Keratinocyte (primary cell): ENCODE measurements at places on chromosomes 13 and 19.

GRCh38 chr19:4916292-4917082 lies 7.2 kb downstream of the UHRF1 start:
- no peak for DNase-seq

DNA sequence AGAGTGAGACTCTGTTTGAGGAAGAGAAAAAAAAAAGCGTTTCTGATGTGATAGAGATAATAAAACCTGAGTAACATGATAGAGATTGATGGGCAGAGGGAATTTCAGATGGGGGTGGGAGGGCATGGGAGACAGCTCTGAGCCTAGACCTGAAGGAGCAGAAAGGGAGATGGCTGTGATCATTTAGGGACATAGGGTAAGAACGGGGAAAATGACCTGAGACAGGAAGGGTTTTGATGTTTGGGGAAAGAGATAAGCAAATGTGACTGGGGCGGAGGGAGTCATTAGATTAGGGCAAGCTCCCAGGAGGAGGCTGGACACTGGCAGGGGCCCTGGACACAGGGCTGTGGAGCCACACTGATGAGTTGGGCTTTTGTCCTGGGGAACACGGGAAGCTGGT lies 6.1 kb downstream of the ZNF320 start:
- no peak for DNase-seq

DNA sequence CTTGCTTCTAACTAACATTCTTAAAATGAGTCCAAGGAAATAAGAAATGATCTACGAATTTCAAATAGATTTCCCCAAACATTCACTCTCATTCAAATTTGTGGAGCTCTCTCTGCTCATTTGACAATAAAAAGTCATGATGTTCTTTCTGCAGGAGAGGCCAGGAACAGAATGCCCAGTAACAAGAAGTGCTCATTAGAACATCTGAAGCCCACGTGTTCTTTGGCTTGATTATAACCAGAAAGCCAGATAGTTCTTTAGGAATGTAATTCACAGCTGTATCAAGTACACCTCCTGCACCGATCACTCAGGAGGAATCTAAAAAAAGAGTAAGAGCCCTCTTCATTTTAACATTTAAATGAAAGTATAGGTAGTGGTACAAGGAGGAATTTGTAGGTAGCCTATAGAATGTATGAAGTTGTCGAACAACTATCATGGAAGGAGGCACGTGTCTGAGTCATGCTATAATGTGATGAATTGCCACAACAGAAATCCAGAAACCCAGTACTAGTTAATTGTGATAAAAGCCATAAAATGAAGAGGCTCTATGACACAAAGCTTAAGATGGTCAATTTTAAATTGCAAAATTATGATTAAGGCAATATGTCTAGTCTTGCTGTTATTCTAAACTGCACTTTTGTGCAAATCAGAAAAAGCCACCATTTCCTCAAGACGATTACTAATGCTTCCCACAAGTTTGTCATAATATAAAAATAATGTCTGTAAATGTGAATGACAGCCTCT lies 12.8 kb downstream of the MEDAG start:
- no peak for DNase-seq

- no peak for DNase-seq
These were observed 7.7 kb downstream of the NR2F6 start for GRCh38 chr19:17237747-17238706.

GRCh38 chr13:94411747-94412146 lies 67.7 kb downstream of the DCT start:
- DNase-seq: no peak

- no peak for DNase-seq
These were observed 53.0 kb upstream of the TPM4 start for GRCh38 chr19:16023146-16023915.

DNA sequence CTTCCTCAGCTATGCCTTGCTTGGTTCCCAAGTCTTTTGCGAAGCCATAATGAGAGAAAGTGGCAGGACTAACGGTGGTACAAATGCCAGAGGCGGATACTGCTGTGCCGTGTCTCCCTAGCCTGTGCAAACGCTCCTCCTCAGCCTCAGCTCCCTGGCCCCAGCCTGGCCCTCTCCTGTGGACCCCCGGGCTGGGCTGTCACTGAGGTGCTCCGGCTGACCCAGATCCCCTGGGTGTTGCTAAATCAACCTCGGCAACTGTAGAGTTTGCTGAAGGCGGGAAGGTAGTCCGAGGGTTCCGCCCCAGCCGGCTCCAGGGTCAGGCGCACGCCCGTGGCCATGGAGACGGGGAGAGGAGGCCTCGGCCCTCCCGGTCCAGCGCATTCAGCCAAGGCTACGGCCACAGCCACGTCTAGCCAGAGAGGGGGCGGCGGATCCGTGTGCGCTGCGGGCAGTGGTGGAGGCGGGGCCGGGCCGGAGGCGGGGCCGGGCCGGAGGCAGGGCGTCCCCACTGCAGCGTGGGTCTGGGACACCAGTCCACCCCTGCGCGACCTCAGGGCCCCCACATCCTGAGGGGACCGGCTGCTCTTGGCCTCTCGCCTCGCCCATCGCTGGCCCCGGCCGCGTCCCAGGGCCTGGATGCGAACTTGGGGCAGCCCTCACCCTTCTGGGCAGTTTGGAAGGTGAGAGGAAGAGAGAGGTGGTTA lies 16.4 kb upstream of the ZNF492 start:
- no peak for DNase-seq
